ENCODE measurements at places on chromosomes 11 and 22.
A peak's percentile ranks its signal among the peaks of the same experiment; 100 is the strongest.

GRCh38 chr11:15942936-15943335 lies 413.4 kb downstream of the SOX6 start:
- no peak for DNase-seq

- no peak for DNase-seq
Observed at GRCh38 chr22:44554411-44554810, 56.4 kb upstream of the RTL6 start.

- DNase-seq, result no peak
Observed at GRCh38 chr11:64248578-64248977, 1.8 kb upstream of the PPP1R14B start.

DNA sequence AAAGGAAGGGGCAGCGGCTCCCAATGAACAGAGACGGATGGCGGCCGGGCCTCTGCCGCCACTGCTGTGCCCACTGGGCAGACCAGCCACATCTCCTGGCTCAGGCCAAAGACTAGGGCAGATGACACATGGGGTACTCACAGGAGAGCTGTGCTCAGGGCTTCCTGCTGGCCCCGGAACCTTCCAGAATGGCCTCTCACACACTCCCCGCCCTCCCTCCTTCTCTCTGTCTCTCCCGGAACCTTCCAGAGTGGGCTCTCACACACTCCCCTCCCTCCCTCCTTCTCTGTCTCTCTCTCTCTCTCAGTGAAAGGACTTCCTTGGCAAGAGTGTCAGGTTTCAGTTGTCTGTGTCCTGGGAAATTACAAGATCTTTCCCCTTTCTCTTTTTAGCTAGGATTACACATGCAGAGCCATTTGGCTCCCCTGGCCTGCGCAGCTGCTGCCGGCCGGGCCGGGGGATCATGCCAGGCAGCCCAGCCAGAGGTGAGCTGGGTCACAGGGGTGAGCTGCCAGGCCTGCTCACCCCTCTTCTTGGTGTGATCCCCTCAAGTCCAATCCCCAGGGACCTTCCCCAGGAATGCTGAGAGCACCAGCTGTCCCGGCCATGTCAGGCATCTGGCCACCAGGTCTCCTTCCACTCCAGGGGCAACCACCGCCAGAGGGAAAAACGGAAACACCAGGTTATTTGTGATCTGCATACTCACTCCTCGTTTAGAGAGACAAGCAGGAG lies 45.3 kb upstream of the ADA2 start:
- DNase-seq, result peak; percentile 90

DNA sequence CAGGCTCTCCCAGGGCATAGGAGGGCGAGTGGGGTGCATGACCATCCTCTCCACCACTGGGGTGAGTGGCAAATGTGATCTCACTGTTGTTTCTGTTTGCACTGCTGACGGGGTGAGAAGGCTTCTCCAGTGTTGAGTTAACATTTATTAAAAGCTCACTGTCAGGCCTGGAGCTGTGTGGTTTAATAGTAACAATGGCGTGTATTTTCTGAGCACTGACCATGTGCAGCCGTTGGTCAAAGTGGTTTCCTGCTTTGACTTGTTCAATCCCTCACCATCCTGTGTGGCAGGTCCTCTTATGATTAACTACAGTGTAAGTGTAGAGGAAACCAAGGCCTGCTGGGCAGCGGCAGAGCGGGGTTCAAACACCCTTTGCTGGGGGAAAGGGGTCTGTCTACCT lies 4.4 kb downstream of the A4GALT start:
- DNase-seq, result no peak

- DNase-seq, result no peak
Observed at GRCh38 chr11:10692531-10693115, 932 bp downstream of the IRAG1 start.

GRCh38 chr11:69044111-69045013 lies 4.4 kb upstream of the TPCN2 start:
- DNase-seq, result peak; percentile 74

- no peak for DNase-seq
Observed at GRCh38 chr11:72254299-72254993, 10.5 kb upstream of the PHOX2A start.
